Activated B cell treated with CpG ODN at 0.5 μM for 24 hours (primary cell): ENCODE measurements at places on chromosomes 6 and 20.

DNA sequence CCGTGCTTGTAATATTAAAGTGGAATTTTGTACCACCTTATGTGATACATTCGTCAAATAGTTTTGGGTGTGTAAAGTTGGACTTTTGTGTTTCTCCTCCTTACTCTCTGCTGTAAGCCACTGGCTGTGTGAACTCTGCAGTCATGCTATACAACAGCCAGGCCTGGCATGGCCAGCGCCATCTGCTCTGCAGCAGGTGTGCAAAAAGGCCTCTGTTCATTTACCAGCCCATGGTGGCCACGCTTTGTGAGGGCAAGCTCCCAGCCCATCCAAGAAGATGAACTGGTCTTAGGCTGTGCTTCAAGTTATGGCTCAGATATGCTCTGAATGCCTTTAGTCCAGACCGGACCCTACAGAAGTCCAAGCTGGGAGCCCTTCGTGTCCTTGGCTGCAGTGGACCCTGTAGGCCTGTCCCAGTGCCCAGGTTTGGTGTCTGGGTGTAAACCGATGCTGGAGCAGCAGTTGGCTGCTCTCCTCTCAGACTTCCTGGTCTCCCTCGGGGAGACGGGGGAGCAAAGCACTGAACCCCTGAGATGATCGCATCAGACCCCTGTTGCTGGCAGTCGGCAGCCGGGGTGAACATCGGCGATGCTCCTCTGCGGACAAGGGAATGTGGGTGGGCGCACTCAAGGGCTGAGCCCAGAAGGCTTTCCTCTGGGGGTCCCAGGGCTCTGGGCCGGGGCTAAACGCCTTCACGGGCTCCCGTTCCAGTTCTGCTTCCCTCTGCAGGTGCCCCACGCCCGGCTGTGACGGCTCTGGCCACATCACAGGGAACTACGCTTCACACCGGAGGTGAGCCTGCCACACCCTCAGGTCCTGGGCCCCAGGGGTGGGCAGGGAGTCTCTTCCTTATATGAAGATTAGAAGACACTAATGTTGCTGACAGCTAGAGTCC lies 28.6 kb upstream of the PCMTD2 start:
- no peaks in the 10 kb centered on the region for H3K4me1 ChIP-seq
- H3K27ac ChIP-seq: no peak overlapping the region
- no peak overlapping the region for H3K4me3 ChIP-seq
- H3K27me3 ChIP-seq: peaks cover 4% of the 10 kb centered on the region
- no peak for DNase-seq

- H3K27ac ChIP-seq: no peak overlapping the region
- no peaks in the 10 kb centered on the region for H3K27me3 ChIP-seq
- peaks cover 41% of the 10 kb centered on the region for H3K4me1 ChIP-seq
- H3K4me3 ChIP-seq: no peak overlapping the region
- no peak for DNase-seq
- H3K36me3 ChIP-seq: no peaks in the 10 kb centered on the region
Observed at GRCh38 chr6:156283091-156283490, 494.1 kb upstream of the ARID1B start.

DNA sequence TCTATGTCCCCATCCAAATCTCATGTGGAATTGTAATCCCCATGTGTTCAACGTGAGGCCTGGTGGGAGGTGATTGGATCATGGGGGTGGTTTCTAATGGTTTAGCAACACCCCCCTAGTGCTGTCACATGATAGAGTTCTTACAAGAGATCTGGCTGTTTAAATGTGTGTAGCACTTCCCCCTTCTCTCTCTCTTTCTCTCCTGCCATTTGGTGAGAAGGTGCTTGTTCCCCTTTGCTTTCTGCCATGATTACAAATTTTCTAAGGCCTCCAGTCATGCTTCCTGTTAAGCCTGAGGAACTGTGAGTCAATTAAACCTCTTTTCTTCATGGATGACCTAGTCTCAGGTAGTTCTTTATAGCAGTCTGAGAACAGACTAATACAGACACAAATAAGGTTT lies 165.4 kb downstream of the OGFRL1 start:
- H3K36me3 ChIP-seq: no peaks in the 10 kb centered on the region
- H3K27ac ChIP-seq: no peak overlapping the region
- peaks cover 5% of the 10 kb centered on the region for H3K4me1 ChIP-seq
- DNase-seq: no peak

- no peak for DNase-seq
- H3K27ac ChIP-seq: no peak overlapping the region
- H3K36me3 ChIP-seq: no peaks in the 10 kb centered on the region
- H3K27me3 ChIP-seq: peaks cover 6% of the 10 kb centered on the region
Observed at GRCh38 chr20:59560588-59561227, 43.6 kb upstream of the PHACTR3 start.

DNA sequence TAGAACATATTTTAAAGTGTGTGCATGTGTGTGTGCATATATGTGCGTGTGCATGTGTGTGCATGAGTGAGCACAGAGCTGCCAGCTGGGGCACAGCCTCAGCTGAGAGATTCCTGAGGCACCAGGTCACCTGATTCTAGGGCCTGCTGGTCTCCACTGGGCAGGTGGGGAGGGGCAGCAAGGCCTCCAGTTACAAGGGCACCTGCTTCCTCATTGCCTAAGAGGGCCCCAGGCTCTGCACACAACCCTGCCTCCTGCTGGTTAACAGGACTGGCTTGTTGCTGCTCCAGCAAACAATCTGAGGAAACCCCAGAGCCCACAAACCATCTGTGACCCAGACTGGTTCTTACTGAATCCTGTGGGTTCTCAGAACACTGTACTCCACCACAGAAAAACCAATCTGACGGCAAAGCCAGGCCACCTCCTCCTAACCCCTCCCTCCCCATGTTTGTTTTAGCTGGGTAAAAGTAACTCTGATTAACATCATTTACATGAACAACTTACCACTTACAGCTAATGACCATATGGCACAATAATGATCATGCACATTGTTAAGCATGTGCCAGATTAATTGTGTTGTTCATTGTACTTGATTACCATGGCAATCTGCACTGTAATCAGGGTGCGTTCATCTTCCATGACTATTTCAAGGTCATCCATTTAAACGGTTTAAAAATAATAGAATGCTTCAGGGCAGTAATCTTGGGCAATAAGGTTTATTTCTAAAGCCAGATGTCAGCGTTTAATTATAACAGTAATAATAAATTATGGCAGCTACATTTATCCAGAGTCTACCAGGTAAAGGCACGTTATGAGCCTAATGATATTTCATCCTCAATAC lies 23.1 kb upstream of the UBE2J1 start:
- no peak overlapping the region for H3K4me3 ChIP-seq
- H3K36me3 ChIP-seq: no peaks in the 10 kb centered on the region
- no peak for DNase-seq
- peak overlapping the region; percentile 18 for H3K27ac ChIP-seq
- peaks cover 2% of the 10 kb centered on the region for H3K27me3 ChIP-seq
- peaks cover 31% of the 10 kb centered on the region for H3K4me1 ChIP-seq

DNA sequence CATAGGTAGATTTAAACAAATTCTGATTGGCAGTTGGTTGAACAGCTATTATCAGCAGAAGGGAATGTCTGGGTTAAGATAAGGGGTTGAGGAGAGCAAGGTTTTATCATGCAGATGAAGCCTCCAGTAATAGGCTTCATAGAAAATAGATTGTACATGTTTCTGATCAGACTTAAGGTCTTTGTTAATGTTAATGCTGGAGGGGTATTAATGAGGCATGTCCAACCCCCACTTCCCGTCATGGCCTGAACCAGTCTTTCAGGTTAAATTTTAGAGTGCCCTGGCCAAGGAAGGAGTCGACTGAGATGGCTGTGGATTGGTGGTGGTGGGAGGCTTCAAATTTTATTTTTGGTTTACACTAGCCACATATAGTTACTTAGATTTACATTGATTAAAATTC lies 3.4 kb downstream of the CLPSL1 start:
- H3K4me3 ChIP-seq: no peak overlapping the region
- no peak for DNase-seq
- H3K27ac ChIP-seq: no peak overlapping the region
- no peaks in the 10 kb centered on the region for H3K4me1 ChIP-seq
- H3K27me3 ChIP-seq: peaks cover 35% of the 10 kb centered on the region
- H3K36me3 ChIP-seq: no peaks in the 10 kb centered on the region

- DNase-seq: no peak
- H3K4me3 ChIP-seq: no peak overlapping the region
- H3K27me3 ChIP-seq: no peaks in the 10 kb centered on the region
- no peak overlapping the region for H3K27ac ChIP-seq
Observed at GRCh38 chr20:62051546-62052255, 14.0 kb downstream of the TAF4 start.

- no peak overlapping the region for H3K27ac ChIP-seq
- DNase-seq: peak; percentile 26
- H3K4me1 ChIP-seq: no peaks in the 10 kb centered on the region
Observed at GRCh38 chr20:41095110-41095969, 42.0 kb upstream of the PLCG1 start.

DNA sequence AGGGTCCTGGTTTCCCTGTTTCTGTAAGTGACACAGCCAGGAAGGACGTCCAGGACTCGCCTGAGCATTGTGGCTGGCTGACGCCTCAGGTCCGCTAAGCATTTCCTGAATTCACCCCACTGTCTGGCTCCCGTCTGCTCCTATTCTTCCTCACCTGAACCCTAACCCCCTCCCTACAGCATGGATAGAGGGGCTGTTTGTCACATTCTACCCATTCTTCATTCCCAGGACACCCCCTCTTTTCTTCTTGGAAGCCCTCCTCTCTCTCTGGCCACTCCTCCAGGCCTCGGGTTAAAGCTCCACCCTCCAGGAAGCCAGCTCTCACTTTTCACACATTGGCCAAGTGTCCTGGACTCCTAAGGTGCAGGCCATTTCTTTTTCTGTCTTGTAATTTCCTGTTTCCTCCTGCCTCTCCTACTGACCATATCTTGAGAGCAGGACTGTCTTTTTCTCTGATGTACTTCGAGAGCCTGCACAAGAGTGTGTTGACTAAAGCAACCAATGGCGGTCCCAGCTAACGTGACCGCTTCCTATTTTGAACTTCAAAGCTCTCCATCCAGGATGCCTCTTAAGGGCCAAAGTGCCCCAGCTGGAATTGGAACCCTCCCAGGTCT lies 24.2 kb upstream of the MYMX start:
- H3K27ac ChIP-seq: no peak overlapping the region
- no peak for DNase-seq
- H3K4me1 ChIP-seq: no peaks in the 10 kb centered on the region
- H3K4me3 ChIP-seq: no peak overlapping the region

GRCh38 chr20:19996917-19997316 lies 20.2 kb upstream of the NAA20 start:
- peaks cover 9% of the 10 kb centered on the region for H3K27me3 ChIP-seq
- no peak overlapping the region for H3K27ac ChIP-seq
- DNase-seq: no peak
- no peaks in the 10 kb centered on the region for H3K36me3 ChIP-seq
- no peak overlapping the region for H3K4me3 ChIP-seq
- no peaks in the 10 kb centered on the region for H3K4me1 ChIP-seq

GRCh38 chr6:72740135-72740534 lies 118.3 kb downstream of the KCNQ5 start:
- DNase-seq: no peak
- H3K36me3 ChIP-seq: no peaks in the 10 kb centered on the region
- peak overlapping the region; percentile 11 for H3K4me3 ChIP-seq
- peaks cover 34% of the 10 kb centered on the region for H3K4me1 ChIP-seq
- peak overlapping the region; percentile 37 for H3K27ac ChIP-seq

DNA sequence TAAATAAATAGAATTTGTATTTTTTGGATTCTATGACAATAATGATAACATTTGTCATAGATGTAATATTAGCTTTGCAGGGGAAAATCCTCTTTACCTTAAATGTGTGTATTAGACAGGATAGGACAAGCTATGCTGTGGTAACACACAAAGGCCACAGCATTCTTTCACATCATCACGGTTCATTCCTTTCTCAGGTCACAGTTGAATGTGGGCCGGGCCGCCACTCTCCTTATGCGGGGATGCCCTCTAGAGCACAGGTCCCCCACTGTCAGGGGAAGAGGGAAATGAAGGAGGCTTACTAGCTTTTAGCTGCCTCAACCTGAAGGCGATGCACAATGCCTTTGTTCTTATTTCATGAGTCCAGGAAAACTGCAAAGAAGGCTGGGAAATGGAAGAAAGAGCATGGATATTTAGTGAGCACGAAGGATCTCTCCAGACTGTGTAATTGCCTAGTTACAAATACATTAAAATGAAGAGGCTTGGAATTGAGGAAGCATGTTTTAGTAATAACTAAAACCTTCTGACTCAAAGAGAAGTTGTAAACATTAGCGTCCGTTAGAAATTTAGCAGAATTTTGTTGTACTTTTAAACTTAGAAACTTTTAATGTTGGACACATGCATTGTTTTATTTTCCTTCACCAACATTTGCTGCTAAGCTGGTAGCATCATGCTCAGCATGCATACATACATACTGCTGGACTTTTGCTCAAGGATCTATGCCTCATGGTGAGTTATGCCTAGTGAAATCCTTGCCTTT lies 248.9 kb upstream of the FOXQ1 start:
- no peak overlapping the region for H3K27ac ChIP-seq
- no peak for DNase-seq
- no peaks in the 10 kb centered on the region for H3K4me1 ChIP-seq
- H3K27me3 ChIP-seq: peaks cover 9% of the 10 kb centered on the region
- H3K4me3 ChIP-seq: no peak overlapping the region
- no peaks in the 10 kb centered on the region for H3K36me3 ChIP-seq

GRCh38 chr6:32889533-32889932 lies 35.5 kb downstream of the PSMB9 start:
- DNase-seq: no peak
- H3K27me3 ChIP-seq: no peaks in the 10 kb centered on the region
- H3K36me3 ChIP-seq: peaks cover 4% of the 10 kb centered on the region
- no peak overlapping the region for H3K27ac ChIP-seq
- H3K4me3 ChIP-seq: no peak overlapping the region
- peaks cover 46% of the 10 kb centered on the region for H3K4me1 ChIP-seq

GRCh38 chr20:40016392-40016791 lies 672.6 kb downstream of the MAFB start:
- no peak overlapping the region for H3K4me3 ChIP-seq
- H3K4me1 ChIP-seq: no peaks in the 10 kb centered on the region
- H3K27ac ChIP-seq: no peak overlapping the region
- H3K27me3 ChIP-seq: no peaks in the 10 kb centered on the region

DNA sequence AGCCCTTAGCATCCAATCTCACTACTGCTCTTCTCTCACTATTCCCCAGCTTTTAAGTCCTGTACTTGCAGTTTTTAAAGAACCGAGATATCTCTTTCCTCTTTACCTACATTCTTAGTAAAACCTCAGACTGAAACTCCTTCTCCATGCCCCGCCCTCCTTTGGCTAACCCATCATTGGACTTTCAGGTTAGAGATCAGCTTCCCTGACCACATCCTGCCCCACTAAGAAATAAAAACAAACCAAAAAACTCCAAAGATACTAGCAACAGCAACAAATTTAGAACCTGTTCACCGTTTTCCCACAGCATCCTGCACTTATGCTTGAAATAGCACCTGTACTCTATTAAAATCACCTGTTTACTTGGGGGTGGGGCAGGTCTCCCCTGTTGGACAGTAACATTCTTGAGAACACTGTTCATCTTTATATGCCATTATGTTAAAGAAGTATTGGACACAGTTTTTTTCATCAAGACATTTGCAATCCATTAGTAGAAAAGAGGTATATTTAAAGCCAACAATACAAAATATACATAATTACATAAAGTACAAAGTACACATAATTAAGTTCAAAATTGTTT lies 16.3 kb upstream of the SMAP1 start:
- H3K4me3 ChIP-seq: no peak overlapping the region
- peaks cover 2% of the 10 kb centered on the region for H3K27me3 ChIP-seq
- H3K27ac ChIP-seq: no peak overlapping the region

- H3K4me3 ChIP-seq: no peak overlapping the region
- no peaks in the 10 kb centered on the region for H3K36me3 ChIP-seq
- H3K27ac ChIP-seq: no peak overlapping the region
- DNase-seq: no peak
Observed at GRCh38 chr6:34200340-34200971, 36.2 kb upstream of the HMGA1 start.
